ENCODE measurements at places on chromosomes 11 and 22.

DNA sequence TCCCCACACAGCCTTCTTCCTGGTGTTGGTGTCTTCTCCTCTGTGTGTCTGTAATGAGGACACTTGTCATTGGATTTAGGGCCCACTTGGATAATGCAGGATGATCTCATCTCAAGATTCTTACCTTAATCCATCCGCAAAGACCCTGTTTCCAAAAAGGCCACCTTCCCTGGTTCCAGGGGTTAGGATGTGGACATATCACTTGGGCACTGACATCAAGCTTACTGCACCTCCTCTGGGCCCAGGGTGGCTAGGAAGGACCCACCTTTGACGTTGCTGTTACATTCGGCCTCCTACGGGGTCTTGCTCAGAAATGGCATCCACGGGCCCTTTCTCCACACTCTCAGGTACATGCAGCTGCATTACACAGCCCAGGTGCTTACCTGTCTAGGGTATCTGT, 535.9 kb downstream of the BRD1 start:
- no peak for DNase-seq

- DNase-seq: no peak
Measured at GRCh38 chr22:44990328-44990727, 19.5 kb downstream of the PHF21B start.

DNA sequence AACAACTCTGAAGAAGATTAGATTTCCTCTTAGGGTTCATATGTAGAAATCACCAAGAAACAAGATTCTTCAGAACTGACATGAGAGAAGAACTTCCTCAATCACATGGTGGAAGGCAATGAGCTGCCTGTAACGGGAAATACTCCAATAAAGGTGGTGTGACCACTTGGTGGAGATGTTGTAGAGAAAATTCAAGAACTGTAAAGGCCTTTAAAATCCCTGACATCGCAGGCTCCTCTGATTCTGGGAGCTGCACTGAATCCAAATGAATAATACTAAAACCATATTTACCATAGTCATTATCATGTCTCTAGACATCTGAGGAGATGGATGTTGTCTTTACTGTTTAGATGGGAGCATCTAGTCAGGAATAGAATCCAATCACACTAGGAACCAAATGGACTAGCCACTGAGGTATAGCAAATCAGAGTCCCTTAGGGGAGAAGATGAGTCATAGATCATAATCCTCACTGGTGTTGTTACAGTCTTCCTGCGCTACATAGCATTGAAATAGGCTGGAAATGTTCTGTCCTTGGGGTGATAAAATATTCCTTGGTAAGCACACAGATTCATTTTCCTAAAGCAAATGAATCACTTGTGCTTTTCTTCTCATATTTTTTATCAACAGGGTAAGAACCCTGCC, 321.6 kb upstream of the TENM4 start:
- DNase-seq: no peak

GRCh38 chr11:122190768-122191167, 74.8 kb upstream of the BLID start:
- DNase-seq: no peak

- no peak for DNase-seq
Measured at GRCh38 chr11:12193515-12194336, 83.3 kb downstream of the MICAL2 start.

DNA sequence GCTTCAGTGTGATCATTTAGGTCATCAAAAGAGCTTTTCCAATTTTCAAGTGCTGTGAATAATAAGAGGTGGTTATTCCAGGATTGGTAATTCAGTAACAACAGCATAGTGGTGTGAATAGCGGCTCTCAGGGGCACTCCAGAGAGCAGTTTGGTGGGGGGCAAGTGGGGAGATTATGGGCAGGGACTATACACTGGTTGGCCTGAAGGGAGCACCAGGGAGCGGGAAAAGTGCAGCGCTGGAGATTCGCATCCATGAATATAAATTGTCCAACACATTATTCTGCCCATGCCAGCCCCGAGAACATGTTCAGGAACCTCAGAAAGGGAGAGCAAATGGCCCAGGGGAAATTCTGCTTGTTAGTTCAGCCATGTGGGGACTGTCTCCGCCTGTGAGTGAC, 37.9 kb downstream of the OR6Q1 start:
- DNase-seq: no peak
